Activated CD8-positive, alpha-beta T cell treated with anti-CD3 and anti-CD28 coated beads, Interleukin-2, amount 10 ng/mL, durations not matched to agents 7 days and 5 days (primary cell): ENCODE measurements at places on chromosomes 2 and 18. TPM values are rescaled to one million over a fixed set of nuclear protein-coding genes. Genes with fewer than 3 reads are reported as not detected.

POTEJ gene
- total RNA-seq = not detected

TMEM247 gene
- not detected for total RNA-seq

- no peak for DNase-seq
Observed at GRCh38 chr18:64090876-64091275, 58.0 kb downstream of the LINC00305 start.

GRCh38 chr18:59792353-59792752, 95.1 kb upstream of the CCBE1 start:
- no peak for DNase-seq

DNA sequence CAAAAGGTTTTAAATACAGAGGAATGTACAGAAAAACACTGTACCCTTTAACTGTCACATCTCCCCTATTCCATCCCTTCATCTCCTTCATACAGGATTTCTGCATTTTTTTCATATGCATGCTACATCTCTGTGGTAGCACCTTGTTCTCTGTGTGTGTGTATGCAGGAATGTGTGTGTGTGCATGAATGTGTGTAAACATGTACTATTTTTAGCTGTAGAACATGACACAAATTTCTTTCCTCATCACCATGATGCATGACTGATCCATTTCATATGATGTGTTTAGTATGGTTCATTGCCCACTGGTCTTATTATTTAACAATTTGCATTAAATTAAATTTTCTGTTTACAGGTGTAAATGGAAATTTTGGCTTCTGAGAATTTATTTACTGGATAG, 21.5 kb upstream of the ZEB2 start:
- DNase-seq = no peak

GRCh38 chr2:138244501-138244925, 257.1 kb upstream of the SPOPL start:
- DNase-seq = no peak

RNF152 gene
- total RNA-seq = not detected

DNA sequence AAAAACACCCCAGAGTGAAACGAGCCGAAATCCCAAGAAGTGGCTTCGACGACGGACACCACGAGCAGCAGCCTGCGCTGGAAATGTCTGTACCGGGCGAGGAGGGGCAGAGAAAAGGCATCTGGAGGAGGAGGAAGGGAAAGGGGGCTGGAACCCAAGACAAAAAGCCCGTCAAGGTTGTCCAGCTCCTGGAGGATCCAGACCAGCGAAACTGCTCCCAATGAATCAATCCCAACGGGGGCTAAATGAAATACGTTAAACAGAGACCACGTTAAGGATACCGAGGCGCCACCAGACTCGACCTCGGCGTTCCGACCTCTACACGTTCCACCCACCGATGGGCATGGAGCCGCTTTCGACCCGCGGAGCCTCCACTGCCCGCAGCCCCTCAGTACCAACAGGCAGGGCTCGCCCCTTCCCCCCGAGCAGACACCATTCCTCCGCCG, 400 bp downstream of the CCDC88A start:
- DNase-seq = no peak
